ENCODE measurements at places on chromosomes 13 and 19.

DNA sequence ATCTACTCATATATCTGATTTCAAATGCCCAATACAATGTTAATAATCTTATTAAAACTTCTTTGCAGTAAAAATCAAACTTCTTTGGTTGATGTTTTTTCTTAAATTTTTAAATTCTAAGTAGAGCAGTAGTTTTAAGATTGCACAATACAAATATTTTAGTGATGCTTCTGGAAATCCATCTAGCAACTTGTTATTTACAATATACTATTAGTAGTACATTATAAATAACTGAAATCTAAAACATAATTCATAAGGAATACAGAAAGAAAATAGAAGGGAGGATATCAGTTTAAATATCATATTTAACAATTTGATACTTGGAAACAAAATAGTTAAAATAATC lies 569.7 kb downstream of the PCDH9 start:
- DNase-seq, result no peak

GRCh38 chr13:29922896-29923295 lies 72.5 kb upstream of the UBL3 start:
- DNase-seq, result no peak

DNA sequence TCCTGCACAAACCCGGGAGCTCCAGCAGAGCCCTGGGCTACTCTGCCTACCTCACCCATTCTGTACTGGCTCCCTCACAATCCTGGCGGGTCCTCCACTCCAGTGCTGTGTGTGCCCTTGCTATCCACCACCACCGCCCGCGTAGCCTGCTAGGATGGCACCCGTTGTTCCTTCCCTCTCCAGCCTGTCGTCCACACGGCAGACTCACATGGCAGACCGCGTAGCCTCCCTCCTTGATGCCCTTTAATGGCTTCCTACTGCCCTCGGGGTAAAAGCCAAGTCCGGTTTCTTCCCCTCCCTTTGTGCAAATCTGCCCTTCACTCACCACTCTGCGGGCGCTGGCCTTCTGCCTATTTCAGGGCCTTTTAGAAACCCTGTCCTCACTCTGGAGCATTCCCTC lies 106.6 kb downstream of the RAB20 start:
- DNase-seq, result no peak

- DNase-seq, result no peak
Observed at GRCh38 chr13:78317030-78317429, 286.3 kb downstream of the POU4F1 start.

Measured in stimulated activated CD8-positive, alpha-beta memory T cell treated with anti-CD3 and anti-CD28 coated beads, Interleukin-7, amount 100 ng/mL, for 48 hours (primary cell).